Suppressor macrophage treated with lipopolysaccharide for 1 hour (primary cell): ENCODE measurements at places on chromosomes 1 and 21.

GRCh38 chr1:191662051-191662450, 496.2 kb upstream of the RGS18 start:
- DNase-seq = no peak

DNA sequence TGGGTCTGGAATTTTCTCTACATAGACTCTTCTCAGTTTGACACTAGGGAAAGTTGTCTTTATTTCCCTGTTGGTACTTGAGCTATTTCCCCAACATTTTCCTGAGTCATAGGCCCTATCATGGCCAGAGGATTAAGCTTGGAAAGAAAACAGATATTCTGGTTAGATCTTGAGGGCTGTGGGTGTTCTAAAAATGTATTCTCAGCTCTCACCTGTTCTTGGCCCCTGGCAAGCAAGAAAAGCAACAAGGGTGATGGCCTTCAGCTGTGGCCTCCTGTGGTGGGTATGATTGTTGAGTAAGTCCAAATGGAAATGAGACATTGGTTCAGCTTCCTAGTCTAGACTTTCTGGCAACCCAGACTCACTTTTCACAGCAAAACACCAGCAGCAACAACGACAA, 17.4 kb upstream of the LCE3A start:
- DNase-seq = no peak

DNA sequence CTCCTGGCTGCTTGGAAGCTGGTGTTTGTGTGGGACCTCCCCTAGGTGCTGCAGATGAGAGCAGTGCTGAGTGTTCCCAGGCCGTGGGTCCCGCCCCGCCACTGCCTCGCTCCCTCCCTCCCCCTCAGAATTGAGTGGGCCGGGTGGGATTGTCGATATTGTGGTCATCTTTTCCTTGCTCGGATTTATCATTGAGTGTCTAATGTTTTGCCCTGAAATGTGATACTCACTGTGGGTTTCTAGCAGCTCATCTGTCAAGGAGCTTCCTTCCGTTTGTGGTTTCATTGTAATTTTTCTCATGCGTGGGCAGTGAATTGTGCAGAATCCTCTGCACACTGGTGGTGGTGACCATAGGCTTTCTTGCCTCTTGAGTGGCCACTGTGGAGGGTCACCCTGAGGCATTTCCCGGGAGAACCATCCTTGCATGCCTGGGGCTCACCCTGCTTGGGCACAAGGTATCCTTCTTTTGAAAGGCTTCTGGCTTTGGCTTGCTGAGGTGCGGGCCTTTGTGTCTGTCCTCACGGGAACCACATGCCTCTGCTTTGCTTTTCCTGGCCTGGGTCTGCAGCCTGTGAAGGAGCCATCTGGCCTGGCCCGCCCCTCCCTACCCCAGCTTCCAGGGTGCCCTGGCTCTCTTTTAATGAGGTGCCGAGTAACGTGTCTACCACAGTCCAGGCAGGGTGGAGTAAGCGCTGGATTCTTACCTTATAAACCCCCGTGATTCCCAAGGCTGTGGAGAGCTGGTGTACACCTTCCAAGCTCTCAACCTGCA, 25.6 kb downstream of the SLX9 start:
- peak; percentile 66 for DNase-seq

DNA sequence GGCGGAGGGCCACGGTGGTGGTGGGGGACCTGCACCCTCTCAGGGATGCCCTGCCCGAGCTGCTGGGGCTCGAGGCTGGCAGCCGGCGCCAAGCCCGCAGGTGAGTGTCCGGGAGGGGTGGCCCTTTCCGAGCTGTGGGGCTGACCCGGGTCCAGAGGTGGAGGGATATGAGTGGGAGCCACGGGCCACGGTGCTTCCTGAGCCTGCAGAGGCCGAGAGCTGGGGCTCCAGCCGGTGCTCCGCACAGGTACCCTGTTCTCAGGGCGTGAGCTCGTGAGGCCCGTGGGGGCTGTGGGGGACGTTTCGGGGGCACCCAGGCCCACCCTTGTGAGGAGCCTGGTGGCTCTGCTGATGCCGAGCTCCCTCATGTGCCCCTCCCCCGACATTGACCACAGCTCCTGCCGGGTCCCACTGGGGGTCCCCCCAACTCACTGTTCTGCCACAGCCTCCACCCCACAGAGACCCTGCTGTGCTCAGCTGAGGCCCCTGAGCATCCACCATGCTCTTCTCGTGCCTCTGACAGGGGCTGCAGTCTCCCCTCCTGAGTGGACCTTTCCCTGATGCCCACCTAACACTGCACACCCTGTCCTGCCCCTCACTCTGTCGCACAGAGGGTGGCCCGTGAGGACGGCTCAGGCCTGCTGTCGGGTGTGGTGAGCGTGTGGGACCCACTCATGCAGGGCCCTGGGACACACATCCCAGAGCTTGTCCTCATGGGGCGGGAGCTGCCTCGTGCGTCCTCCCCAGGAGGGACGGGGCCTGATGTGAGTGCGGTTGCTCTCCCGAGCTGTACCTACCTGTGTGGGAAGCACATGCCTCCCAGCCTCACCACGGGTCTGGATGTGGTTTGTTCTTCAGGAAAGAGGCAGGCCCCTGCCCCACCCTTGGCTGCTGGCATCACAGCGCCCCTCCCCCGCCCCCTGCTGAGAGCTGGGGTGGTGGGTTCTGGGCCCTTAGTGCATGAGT, 27.5 kb downstream of the SLX9 start:
- DNase-seq = no peak

- no peak for DNase-seq
Observed at GRCh38 chr1:65795311-65795710, 2.6 kb downstream of the PDE4B start.

DNA sequence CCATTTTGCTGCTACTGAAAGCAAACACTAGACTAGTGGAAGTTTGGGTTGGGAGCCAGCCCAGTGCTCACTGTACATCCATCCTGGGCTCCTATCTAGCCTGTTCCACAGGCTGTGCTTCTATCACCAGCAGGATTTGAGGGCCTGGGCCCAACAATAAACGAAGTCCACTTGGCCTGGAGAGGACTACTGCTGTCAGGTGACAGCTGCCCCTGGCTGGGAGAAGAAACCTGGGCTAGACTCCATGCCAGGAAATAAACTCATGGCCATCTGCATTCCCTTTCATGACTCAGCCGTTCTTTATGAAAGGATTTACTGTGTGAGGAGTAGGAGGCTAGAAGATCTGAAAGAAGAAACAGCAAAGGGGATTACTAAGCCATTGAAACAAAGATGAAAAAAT, 35.5 kb downstream of the COLGALT2 start:
- no peak for DNase-seq

DNA sequence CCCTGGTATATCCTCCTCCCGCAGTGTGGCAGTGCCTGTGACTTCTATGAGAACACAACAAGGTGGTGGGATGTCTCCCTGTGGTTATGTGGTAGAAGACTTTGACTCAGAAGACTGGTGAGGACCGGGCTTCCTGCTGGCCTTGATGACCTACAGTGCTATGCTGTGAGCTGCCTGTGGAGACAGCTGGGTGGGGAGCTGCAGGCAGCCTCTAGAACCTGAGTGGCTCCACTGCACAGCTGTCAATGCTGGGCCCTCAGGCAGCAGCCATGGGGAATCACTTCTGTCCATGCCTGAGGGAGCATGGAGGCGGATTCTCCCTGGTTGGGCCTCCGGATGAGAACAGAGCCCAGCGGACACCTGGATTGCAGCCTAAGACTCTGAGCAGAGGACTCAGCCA, 14.9 kb downstream of the SLC1A7 start:
- no peak for DNase-seq

DNA sequence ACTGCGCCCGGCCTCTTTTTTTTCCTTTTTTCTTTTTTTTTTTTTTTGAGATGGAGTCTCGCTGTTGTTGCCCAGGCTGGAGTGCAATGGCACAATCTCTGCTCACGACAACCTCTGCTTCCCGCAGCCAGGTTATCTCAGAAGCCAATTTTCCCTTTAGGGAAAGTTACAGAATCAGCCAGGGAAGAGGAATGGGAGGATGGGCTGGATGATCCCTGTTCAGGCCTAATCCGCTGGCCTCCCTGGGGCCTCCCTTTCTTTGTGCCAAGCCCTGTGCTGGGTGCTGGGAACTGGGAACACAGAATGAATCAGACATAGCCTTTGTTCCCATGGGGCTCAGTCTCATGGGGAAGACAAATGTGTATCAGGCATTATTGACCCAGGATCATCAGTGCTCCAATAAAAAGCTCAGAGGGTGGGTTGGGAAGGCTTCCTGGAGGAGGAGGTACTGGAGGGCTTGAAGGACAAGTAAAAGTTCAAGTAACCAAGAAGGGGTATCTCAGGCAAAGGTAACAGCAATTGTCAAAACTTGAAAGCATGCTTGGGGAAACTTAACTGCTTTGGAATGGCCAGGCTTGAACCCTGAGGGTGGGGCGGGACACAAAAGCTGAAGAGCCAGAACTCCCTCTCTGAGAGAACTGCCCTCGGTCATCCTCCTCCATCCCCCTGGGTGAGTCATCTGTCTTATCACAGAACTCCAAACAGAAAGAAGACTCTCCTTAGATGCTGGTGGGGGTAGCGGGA, 14.3 kb downstream of the ECHDC2 start:
- DNase-seq = no peak

DNA sequence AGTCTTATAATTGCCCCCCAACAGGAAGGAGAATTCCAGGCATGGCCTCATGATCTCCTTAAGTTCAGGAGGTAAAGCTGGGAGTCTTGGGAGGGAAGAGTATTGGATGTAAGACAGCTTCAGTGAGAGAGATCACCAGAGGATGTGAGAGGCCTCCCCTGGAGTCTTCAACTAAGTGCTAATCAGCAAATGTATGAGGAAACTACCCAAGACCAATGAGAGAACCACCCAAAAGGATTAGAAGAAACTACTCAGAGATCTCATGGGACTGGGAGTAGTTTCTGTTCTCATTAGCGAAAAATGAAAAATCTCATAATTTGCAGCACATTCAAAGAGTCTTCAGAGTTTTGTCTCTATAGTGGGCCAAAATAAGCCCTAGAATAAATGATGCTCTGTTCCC, 36.6 kb upstream of the WNT2B start:
- no peak for DNase-seq

DNA sequence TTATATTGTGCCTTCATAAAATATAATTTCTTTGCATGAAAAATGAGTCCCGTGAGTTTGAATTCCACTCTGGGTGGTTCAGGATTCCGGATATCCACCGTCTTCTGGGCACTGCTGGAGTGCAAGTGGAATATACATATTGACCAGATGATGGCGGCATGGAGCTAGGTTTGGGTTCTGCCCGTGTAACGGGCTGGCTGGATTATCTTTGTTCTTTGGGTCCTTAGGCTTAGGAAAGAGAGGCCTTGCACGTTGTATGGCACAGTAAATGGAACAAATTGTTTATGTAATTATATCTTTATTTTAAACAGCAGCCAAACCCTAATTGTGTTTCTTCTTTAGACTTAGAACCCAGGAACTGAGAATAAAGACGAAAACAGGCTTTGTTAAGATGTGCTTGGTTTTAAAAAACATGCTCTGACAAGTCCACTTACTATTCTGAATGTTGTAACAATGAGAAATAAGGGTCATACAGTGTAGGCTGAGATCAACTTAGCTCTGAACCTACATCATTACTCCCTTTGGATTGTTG, 13.5 kb upstream of the ACBD6 start:
- peak; percentile 85 for DNase-seq

- DNase-seq = no peak
Observed at GRCh38 chr1:10696977-10697376, 99.5 kb downstream of the CASZ1 start.

GRCh38 chr1:172382406-172382805, 38.1 kb upstream of the C1orf105 start:
- DNase-seq = no peak

DNA sequence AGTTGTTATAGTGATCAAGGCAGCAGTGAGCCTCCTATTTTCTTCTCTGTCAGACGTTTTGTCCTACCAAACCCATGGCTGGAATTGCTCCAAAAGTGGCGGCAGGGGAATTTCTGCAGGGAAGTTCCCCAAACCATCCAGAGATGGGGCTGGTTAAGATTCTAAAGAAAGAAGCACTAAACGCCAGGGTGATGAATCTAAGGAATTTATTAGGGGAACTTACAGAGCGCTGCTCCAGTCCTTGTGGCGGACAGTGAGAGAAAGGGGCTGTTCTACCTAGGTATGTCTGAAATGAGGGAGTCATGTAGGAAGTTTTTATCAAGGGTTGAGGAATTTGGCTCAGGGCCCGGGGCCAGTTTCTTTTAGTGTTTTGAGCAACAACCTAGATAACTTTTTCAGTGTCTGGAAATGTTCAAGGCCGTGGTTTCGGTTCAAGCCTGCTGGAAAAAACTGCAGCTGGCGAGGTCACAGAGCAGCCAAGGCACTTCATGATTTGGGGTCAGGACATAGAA, 222.4 kb upstream of the B3GALT2 start:
- DNase-seq = peak; percentile 81

DNA sequence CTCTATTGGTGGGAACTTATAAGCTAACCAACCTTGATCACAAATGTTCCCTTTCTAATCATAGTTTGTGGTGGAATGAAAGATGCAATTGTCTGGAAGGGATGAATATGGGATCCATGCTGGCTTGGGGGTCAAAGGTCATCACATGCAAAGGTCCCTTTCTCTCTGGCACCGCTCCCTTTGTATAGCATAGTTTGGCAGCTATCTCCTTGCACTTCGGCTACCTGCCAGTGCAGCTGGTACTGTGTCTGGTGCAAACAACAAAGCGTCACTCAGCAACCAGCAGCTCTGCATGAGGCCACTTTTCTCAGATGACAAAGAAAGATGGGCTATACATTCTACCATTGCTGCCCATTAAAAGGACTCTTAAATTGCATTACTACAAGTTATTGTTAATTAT, 188.2 kb upstream of the NFIA start:
- DNase-seq = no peak

DNA sequence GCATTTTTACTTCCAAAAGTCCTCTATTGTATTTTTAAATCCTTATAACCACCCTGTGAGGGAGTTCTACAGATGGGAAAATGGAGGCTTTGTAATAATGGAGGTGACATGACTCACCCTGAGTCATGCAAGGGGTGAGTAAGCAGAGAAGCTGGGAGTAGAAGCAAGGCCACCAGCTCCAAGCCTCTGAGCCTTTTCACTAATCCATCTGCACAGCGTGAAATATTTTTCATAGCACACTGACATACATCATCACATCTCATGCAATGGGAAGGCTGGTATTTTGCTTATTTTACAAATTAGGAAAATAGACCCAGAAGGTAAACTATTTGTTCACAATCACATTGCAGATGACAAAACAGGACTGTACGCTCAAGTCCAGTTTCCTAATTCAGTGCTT, 96.9 kb downstream of the KCNH1 start:
- DNase-seq = peak; percentile 25

DNA sequence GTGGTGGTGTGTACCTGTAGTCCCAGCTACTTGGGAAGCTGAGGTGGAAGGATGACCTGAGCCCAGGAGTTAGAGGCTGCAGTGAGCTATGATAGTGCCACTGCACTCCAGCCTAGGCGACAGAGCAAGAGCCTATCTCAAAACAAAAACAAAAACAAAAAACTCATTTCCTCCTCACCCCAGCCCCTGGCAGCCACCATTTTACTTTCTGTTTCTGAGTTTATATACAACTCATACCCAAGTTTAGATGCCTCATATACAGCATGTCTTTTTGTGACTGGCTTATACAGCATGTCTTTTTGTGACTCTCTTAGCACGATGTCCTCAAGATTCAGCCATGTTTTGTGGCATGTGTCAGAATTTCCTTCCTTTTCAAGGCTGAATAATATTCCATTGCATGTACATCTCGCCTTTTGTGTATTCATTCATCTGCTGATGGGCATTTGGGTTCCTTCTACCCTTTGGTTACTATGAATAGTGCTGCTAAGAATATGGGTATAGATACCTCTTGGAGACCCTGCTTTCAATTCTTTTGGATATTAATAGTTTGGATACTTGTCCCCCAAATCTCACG, 14.7 kb downstream of the COA7 start:
- no peak for DNase-seq

- DNase-seq = no peak
Observed at GRCh38 chr1:47849591-47850261, 147.5 kb downstream of the TRABD2B start.

- no peak for DNase-seq
Observed at GRCh38 chr1:169874229-169874628, 19.5 kb downstream of the SCYL3 start.
